ENCODE measurements at places on chromosomes 2 and 18. TPM values are rescaled to one million over a fixed set of nuclear protein-coding genes. Genes with fewer than 3 reads are reported as not detected.

The SIX3 gene
- total RNA-seq: not detected

The RFX8 gene
- not detected for total RNA-seq

The CLEC4F gene
- total RNA-seq: 0.08 TPM

The ERBB4 gene
- total RNA-seq: 11.5 TPM

The ICOS gene
- not detected for total RNA-seq

The WBP1 gene
- 42.4 TPM for total RNA-seq

The EPB41L3 gene
- total RNA-seq: 6.8 TPM

The GAL3ST2 gene
- not detected for total RNA-seq

The KCNG2 gene
- not detected for total RNA-seq

The AOX1 gene
- 4.1 TPM for total RNA-seq

The RTP5 gene
- total RNA-seq: not detected

The UGT1A4 gene
- not detected for total RNA-seq

The LDAH gene
- total RNA-seq: 7.0 TPM

The TMEM163 gene
- total RNA-seq: 0.38 TPM

The CXCR1 gene
- 0.54 TPM for total RNA-seq

The FNDC4 gene
- 2.0 TPM for total RNA-seq

The DCDC2C gene
- total RNA-seq: not detected

The ZC3H15 gene
- 25.8 TPM for total RNA-seq

The AQP12A gene
- total RNA-seq: not detected

The ADRA2B gene
- total RNA-seq: 6.4 TPM

The GCFC2 gene
- total RNA-seq: 11.8 TPM

The SERPINB12 gene
- not detected for total RNA-seq

The GMPPA gene
- 22.3 TPM for total RNA-seq

The PAIP2B gene
- total RNA-seq: 69.7 TPM

The TNS1 gene
- 722 TPM for total RNA-seq

The ELOA2 gene
- not detected for total RNA-seq

The CRYGD gene
- not detected for total RNA-seq

The SERPINB4 gene
- total RNA-seq: not detected

The C2orf78 gene
- total RNA-seq: not detected

The TUBA4B gene
- not detected for total RNA-seq

The EPHA4 gene
- 11.9 TPM for total RNA-seq

The ZNF521 gene
- 24.5 TPM for total RNA-seq

The FMNL2 gene
- total RNA-seq: 6.1 TPM

The APLF gene
- 4.0 TPM for total RNA-seq

The SRSF7 gene
- total RNA-seq: 45.9 TPM

The ZNF892 gene
- 2.9 TPM for total RNA-seq

The EFHD1 gene
- total RNA-seq: 24.3 TPM

The TTN gene
- 3,113 TPM for total RNA-seq

The MC5R gene
- total RNA-seq: not detected
